ENCODE measurements at places on chromosomes 4 and X. TPM values are rescaled to one million over a fixed set of nuclear protein-coding genes. Genes with fewer than 3 reads are reported as not detected.

Gene COL25A1
- total RNA-seq: 1.8 TPM

Gene UCP1
- not detected for total RNA-seq

Gene TENM3
- 1.4 TPM for total RNA-seq

Gene GAGE13
- not detected for total RNA-seq

Gene HERC3
- total RNA-seq: 10.7 TPM

Data from right lobe of liver (tissue), 6 donors.